ENCODE measurements at places on chromosomes 2 and 18.

GRCh38 chr18:3014503-3015203 lies 1.7 kb upstream of the LPIN2 start:
- no peak for DNase-seq

DNA sequence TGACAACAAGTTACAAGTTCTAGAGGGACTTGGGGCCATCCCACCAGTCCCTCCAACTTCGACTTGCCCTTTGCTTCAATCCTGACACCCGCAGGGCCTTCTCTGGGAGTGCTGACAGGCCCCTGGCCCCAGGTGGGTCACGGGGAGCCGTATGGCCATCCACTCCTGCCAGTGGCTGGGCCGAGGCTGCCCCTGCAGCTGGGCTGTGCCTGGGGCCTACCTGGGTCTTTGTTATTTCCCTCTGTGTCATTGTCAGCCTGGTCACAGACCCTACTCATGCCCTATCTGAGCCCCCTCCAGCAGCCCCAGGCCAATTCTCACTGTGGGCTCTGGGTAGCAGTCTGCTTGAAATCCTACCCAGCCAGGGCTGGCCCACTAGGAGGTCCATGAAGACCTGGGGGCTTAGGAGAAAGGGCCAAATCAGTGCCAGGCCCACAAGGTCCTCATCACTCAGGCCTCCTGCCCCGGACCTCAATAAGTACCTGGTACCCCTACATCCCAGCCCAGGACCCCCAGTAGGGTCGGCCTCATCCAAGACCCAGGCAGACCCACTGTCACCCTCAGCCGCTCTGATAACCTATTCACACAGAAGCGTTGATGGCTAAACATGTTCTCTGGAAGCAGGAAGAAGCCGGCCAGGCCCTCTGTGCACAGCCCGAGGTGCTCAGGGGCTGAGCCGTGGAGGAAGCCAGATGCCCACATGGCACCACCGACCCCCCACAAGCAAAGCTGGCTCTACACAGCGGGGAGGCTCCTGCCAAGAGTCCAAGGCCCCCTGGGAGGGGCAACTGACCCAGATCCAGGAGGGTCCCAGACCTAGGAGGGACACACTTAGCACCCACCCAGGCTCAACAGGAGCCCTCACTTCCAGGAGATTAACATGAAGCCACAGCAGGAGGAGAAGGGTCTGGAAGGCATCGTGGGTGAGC lies 57.7 kb downstream of the BIN1 start:
- DNase-seq, result no peak

GRCh38 chr2:8168876-8169424 lies 512.9 kb upstream of the ID2 start:
- no peak for DNase-seq

- DNase-seq, result peak; percentile 10
Measured at GRCh38 chr2:148300544-148300943, 279.7 kb downstream of the MBD5 start.

DNA sequence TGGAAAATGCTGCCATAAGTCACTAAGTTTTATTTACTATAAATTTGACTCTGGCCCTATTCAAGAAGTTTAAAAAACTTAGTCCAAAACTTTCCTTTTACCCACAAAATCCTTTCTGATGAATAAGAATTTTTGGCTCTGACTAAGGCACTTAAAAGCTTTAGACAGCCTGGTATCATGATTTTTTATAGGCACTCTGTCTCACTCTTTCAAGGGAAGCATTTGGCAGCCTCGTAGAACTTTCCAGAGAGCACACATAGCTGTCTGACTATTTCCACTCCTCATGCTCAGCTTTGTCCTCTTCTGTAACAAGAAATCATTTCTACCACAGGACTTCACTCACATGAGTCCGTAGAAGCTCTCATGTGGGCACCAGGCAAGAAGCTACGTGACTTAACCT lies 32.3 kb upstream of the XDH start:
- peak; percentile 31 for DNase-seq

- DNase-seq, result no peak
Measured at GRCh38 chr18:78765637-78766281, 213.9 kb upstream of the SALL3 start.

- no peak for DNase-seq
Measured at GRCh38 chr2:161141033-161141432, 19.2 kb upstream of the TANK start.

DNA sequence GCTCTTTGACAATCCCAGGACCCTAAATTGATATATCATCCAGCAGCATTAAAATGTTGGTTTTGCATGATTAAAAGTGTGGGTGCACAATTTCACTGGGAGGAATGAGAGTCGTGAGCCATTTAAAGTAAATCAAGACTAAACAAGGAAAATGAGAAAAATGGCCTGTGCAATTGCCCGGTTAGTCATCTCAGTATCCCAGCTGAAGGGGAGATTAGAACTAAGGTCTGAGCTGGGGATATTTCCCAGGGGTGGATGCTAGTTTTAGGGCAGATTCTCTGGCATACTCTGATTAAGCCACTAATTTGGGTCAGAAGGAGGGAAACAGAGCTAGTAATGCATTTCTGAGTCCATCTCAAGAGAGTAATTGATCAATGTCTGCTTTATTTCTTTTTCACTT lies 177.2 kb downstream of the EN1 start:
- no peak for DNase-seq

DNA sequence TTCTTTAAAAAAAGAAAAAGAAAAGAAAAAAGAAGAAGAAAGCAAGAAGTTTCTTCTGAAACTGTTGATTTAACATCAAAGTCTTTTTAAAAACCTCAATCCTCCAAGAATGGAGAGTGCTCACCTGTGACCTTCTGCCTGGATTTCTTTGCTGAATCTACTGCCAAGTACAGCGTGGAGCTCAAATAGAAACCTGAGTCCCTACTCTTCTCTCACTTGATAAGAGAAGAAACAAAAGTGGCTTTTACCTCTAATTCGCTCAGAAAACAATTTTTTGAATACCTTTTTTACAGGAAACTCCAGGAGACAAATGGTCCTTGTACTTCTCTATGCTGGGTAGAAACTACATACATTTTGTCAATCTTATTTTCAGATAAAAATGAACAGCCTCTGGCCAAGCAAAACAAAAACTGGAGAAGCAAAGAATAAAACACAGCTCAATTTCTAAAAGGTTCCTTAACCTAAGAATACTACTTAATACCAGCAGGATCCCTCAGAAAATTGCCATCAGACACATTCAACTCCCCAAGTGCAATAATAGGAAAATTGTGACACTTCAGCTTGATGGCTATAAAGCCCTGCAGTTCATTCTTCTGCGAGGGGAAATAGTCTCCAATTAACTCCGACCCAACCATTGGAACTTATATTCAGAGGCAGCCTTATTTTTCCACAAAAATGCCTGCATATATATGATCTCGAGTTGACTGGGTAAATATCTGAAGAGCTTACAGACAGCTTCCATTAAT lies 85.8 kb downstream of the GRB14 start:
- no peak for DNase-seq

DNA sequence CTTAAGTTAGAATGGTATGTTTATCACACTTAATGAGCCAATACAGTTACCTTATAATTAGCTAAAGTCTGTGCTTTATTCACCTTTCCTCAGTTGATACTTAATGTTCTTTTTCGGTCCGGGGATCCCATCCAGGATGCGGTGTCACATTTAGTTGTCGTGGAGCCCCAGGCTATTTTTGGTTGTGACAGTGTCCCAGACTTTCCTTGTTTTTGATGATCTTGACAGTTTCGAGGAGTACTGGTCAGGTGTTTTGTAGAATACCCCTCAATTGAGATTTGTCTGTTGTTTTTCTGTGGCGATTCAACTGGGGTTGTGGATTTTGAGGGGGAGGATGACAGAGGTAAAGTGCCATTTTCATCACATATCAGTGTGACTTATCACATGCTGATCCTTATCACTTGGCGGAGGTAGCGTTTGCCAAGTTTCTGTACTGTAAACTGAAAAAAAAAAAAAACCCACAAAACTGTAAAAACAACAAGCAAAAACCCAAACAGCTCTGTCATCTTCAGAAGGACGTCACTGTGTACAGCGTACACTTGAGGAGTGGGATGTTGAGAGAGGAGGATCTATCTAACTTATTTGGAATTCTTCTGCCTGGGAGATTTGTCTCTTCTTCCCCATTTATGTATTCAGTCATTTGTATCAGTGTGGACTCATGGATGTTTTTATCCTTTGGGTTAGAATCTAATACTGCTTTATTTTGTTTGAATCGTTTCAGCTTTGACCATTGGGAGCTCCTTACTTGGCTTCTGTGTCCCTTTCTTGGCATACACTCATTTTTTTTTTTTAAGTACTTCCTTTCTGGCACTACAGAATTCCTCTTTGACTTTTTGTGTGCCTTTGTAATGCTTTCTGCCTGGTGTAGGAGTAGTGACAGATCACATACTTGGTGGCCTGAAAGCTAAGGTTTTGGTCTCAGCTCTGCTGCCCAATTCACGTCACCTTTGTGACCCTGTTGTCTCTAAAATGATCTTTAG lies 68.1 kb downstream of the FMNL2 start:
- DNase-seq, result no peak

DNA sequence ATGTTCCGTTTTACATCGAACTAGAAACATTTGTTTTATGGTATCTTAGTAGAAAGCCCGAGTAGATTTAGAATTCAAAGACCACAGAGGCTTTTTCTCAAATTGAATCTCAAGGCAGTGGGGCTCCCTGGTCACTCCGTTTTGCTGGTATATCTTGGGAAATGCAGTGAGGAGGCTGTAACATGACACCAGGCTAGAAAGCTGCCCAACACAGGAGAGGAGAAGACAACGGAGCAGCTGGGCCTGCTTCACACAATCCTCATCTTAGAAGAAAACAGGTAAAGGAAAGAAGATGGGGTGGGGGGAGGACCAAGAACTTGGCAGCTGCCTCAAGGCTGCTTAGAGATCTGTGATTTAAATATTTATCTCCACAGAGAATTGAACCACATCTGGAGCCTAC lies 38.3 kb upstream of the EPB41L3 start:
- DNase-seq, result no peak

DNA sequence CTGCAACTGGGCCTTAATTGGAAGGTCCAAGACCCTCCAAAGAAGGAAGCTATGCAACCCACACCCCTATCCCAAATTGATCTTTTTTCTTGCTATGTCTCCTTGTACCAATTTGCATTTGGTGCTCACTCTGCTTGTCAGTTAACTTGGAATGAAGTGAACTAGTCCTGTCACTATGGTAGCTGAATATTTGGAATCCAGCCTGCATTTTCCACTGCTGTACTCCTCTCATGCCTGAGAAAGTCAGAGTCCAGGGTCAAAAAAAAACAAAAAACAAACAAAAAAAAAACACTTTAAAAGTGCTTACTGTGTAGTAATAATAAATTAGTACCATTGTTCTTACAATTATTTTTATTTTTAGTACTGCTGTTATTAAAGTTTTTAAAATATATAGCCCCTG lies 462.8 kb upstream of the SLC8A1 start:
- no peak for DNase-seq

GRCh38 chr2:64223055-64223454 lies 78.8 kb upstream of the PELI1 start:
- DNase-seq, result no peak

DNA sequence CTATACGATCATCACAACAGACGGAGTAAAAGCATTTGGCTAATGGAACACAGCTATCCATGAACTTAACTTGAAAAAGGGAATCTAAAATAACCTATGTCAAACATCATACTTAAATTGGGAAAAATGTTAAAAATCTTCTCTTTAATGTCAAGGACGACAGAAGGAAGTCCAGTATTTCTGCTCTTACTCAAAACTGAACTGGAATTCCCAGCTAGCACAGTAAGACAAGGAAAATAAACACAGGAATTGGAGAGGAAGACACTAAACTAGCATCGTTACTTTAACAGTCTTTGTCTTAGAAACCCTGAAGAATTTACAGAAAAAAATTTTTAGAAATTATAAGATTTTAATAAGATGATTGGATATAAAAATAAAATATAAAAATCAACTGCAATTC lies 112.6 kb downstream of the HDAC4 start:
- no peak for DNase-seq

- no peak for DNase-seq
Measured at GRCh38 chr2:169732075-169732474, 1.6 kb upstream of the KLHL23 start.

GRCh38 chr18:38369772-38370690 lies 804.4 kb upstream of the CELF4 start:
- DNase-seq, result no peak

- DNase-seq, result no peak
Measured at GRCh38 chr2:120305937-120306490, 39.9 kb upstream of the INHBB start.

GRCh38 chr2:223549215-223549614 lies 52.9 kb downstream of the SCG2 start:
- peak; percentile 67 for DNase-seq

DNA sequence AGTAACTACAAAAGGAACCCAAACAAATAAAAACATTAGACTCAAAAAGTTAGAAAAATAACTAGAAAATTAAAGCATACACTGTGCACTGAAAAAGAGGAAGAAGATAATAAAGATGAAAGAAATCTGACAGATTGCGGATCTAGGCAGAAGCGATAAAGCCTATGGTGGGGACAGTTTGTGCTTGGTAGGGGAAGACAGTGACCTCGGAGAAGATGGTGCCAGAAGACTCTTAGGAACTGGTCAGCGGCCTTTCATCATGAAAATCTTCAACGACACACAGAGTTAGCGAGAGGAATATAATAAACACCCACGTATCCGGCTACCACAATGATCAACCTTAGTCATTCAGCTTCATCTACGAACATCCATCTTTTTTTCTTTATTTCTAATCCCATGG lies 180.5 kb downstream of the HDAC4 start:
- no peak for DNase-seq

DNA sequence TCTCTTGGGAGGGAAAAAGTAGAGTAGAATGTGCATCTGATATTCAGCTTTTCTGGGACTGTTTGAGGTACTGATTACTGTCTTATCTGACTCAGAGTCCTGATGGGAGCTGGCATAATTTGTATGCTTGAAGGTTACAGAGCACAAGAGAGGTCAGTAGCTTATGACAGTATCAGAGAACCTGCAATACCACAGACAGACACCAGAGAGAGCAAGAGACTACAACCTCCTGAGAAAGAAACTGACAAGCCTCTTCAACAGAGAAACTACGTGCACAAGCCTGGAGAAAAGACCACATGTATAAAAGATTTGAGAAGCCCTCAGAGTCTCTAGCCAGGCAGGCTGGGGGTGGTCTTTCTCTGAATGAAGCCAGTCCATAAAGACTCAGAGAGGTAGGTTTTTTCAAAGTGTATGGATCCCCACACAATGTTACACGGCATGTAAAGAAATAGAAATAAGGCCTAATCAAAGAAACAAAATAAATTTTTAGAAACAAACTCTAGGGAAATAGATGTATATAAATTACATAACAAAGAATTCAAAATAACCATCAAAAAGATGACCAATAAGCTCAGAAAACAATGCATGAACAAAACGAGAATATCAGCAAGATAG lies 568.3 kb downstream of the LRRTM4 start:
- DNase-seq, result peak; percentile 4
